Inflammatory macrophage (primary cell): ENCODE measurements at places on chromosomes 16 and 17.

GRCh38 chr17:44006598-44007345 is 2.4 kb downstream of the NAGS start:
- DNase-seq: peak; percentile 98

- no peak for DNase-seq
Measured at GRCh38 chr17:32792207-32792606, 84.7 kb downstream of the MYO1D start.

DNA sequence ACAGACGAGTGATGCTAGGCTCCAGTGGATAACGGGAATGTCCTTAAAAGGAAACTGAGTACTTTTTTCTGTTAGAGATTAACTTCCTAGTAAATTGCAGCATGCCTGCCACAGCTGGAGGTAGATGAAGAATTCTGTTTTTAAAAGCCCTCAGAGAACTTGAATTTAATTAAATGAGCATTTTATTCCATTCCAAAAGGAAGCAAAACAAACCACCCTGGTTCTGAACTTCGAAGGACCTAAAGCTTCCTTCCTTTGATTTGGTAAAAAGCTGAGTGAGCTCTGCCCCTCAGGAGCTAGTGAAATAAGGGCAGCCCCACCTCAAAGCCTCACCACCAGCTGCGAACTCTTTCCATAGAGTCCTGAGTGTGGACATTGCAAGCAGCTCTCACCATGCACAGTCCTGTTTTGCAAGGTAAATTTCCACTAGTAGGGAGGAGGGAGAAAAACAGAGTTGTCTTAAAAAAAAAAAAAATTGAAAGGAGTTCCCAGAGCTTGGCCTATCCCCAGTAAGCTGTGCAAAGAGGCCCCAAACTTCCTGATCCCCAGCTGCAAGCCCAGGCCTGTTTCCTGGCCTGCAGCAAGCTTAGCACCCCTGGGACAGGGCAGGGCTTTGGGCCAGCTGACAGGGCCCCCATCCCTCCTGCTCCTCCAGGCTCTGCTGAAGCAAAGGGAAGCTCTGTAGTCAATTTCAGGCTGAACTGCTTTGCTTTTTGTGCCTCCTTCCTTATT is 11.2 kb downstream of the CHD9NB start:
- DNase-seq: peak; percentile 39

- no peak for DNase-seq
Measured at GRCh38 chr17:80002070-80002641, 33.5 kb downstream of the TBC1D16 start.

- no peak for DNase-seq
Measured at GRCh38 chr17:47937941-47938340, 3.4 kb upstream of the PNPO start.

DNA sequence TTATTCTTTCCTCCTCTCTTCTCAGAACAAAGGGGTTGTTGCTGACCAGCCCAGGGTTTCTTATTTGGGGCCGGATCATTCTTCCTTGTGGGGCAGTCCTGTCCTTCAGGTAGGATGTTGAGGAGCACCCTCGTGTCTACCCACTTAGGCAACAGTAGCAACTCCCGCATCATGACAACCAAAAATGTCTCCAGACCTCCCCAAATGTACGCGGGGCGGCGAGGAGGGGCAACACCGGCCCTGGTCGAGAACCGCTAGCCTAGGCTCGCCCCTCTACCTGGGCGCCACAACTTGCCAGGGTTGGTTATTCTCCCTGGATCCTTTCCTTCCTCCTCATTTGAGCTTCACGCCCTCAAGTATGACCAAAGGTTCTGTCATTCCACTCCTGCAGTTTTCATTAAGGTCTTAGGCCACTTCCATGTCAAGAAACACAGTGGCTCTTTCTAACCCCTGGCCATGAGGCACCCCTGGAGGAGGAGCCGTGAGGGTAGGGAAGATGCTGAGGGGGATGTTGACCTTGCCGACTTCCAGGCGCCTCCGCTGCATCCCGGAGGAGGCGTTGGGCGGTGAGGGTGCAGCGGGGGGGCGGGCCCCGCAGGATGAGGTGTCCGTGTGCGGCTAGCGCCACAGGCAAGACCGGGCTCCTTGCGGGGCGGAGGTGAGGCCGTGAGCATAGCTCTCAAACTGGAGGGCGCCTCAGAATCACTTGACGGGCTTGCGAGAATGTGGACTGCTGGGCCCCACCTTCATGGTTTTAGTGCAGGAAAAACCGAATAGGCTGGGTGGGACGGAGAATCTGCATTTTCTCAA is 712 bp upstream of the SPECC1 start:
- DNase-seq: no peak

GRCh38 chr16:30925995-30926811 is 2.8 kb downstream of the FBXL19 start:
- no peak for DNase-seq

DNA sequence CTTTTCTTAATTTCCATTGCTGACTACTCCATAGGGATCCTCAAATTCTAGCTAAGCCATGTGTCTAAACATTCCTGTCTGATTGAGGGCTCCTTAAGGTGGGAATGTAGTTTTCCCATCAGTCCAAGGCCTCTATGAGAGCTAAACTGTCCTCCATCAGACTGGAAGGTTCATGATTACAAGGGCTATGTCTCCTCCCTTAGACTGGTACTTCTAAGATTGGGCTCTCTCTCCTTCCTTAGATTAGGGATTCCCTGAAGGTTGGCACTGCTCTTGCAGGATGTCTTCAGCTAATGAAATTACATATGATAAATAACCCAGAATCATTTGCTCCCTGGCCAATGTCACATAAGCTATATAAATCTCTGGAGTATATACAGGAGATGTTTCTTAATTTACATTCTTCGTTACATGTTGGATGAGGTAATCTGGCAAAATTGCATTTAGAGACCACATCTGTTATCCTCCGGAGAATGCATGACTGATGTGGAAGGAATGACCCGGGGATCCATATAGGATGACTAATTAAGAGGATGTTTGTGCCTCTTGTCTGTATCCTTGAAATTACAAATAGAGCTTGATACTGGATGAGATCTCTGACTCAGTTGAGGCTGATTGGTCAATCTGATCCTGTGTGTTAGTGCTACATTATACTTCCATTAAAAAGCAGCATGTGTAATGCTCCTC is 14.2 kb downstream of the B4GALNT2 start:
- no peak for DNase-seq

DNA sequence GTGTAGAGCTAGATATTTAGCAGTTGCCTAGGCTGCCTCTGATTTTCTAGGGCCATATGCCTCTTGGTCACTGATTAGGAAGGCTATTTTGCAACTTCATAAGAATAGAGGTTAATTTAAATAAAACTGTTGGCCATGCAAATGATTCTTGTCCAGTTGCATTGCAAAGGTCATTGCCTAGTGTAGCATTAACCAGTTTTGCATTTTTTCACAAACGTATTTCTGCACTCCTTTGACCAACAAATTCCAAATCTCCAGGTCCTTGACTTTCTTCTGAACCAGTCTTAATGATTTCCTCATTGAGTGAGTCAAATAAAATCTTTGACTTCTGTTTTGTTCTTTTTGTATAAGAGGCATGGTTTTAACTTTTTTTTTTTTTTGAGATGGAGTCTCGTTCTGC is 33.5 kb downstream of the ERCC4 start:
- no peak for DNase-seq

- no peak for DNase-seq
Measured at GRCh38 chr16:49312389-49312985, 30.8 kb upstream of the CBLN1 start.

- no peak for DNase-seq
Measured at GRCh38 chr16:17461951-17462729, 8.6 kb downstream of the XYLT1 start.

DNA sequence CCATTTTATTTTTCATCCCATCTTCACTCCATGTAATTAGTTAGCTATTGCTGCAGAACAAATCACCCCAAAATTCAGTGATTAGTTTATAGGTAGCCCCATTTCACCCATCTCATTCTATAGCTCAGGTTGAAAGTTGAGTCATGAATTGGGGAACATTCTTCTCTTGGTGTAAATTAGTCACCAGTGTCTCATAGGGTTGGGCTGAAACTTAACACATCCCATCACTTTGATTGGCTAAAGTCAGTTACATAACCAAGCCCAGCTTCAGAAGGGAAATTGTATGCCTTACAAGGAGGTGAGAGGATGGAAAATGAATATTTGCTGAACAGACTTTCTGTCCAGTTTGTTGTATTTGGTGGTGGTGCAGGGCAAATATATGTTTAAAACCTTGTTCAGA is 477.5 kb downstream of the WWOX start:
- peak; percentile 5 for DNase-seq

- DNase-seq: no peak
Measured at GRCh38 chr16:7521834-7522233, 189.2 kb downstream of the RBFOX1 start.

DNA sequence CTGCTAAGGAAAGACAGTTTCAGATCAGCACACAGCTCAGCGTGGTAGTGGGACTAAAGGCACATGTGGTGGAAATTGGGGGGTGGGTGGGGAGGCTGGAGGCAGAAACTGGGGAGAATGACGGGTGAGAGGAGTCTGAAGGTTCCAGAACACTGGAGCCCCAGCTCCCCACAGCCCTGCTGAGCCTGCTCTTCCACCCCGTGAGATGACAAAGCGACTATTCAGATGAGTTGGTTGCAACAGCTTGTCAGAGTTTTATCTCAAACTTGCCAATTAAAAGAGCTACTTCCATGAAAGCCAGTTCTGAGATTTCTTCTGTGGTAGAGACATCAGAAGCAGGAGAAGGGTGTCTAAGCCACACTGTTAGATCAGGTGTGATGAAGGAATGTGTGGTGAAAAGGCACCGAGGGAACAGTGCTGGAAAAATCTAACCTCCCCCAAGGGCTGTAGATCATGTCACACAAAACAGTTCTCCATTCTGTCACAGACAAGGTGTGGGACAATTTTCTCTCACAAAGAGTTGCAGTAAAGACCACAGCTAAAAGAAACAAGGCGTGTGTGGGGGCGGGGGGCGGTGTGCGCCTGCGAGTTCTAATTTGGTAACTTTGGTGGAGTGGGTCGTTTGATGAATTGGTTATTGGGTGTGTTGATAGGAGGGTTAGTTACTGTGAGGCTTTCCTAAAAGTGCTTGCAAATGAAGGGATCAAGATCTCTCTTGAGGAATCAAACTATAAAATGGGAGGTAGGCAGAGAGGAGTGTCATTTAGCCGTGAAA is 39.0 kb downstream of the CCDC182 start:
- DNase-seq: no peak

DNA sequence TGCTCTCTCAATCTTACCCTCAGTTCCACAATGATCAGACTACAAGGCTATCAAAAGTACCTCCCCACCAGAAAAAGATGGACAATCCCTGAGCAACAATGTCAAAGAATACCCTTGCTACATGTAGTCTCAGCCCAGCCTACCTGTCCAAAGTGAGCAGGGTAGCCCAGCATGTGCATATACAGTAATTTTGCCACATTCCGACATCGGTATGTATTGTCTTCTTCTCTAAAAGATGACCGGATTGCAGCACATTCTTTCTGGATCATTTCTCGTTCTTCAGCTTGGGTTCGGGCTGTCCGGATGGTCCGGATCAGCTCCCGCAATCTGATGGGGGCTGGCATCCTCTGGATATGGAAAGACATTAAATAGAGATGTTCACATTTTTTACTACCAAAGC is 19.5 kb downstream of the AP1G1 start:
- DNase-seq: no peak

- DNase-seq: no peak
Measured at GRCh38 chr17:6393351-6393952, 41.5 kb downstream of the AIPL1 start.

DNA sequence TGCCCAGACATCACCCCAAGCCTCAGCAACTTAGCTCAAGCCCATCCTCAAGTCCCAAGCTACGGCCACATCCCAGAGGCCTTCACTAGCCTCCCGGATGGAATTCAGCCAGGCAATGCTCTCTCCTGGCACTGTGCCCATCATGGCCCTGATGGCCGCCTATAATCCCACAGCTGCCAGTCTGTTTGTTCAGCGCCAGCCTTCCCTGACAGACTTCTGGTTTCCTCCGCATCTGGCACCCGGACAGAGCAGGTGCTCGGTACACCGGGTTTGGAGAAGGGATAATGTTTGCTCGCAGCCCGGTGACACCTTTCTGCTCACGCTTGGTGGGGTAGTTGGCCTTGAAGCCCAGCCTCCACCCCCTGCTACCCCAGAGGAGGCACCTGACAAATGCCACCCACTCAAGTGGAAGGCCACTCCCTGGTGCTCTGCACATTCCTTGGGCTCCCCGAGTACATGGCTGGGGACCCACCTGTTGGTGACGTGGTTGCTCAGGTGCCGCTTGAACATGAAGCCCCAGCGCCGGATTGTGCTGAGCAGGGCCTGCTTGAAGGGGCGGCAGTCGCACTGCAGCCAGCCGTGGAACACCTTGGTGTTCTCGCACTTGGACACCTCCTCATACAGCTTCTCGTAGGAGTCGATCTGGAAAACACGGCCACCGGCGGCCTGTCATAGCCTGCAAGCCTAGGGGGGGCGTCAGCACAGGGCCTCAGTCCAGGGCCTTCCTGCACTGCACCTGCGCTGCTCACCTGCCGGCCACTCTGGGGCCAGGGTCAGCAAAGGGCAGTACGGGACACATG is 47.1 kb downstream of the DNAH17 start:
- DNase-seq: no peak

DNA sequence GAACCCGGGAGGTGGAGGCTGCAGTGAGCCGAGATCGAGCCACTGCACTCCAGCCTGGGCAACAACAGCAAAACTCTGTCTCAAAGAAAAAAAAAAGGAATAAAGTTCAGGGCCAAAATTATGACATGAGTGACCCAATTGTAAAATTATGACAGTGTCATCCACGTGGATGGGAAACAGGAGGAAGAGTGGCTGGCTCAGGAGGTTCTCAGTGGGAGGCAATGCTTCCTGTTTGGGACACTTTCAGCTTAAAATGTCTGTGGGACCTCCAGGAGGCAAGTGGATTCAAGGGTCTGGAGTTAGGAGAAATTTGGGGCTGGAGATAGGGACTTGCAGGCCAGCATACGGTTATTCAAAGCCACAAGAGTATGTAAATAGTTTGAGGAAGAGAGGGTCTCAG is 8.0 kb upstream of the STX4 start:
- DNase-seq: peak; percentile 94

- no peak for DNase-seq
Measured at GRCh38 chr17:76447931-76448652, 4.9 kb downstream of the UBE2O start.

- no peak for DNase-seq
Measured at GRCh38 chr16:31055613-31056012, 18.4 kb downstream of the ZNF668 start.

GRCh38 chr16:23965137-23965733 is 129.5 kb downstream of the PRKCB start:
- DNase-seq: no peak

GRCh38 chr17:3892095-3892998 is 506 bp downstream of the CAMKK1 start:
- DNase-seq: peak; percentile 95
